Right atrium auricular region (tissue), 2 donors: ENCODE measurements at places on chromosomes 12 and 14. TPM values are rescaled to one million over a fixed set of nuclear protein-coding genes. Genes with fewer than 3 reads are reported as not detected.
A peak's percentile ranks its signal among the peaks of the same experiment; 100 is the strongest.

The SVOP gene
- 0.08 TPM for total RNA-seq

The PPP4R4 gene
- total RNA-seq: 0.22 TPM

- no peak overlapping the region for H3K4me3 ChIP-seq
- peak overlapping the region; percentile 97 for H3K27ac ChIP-seq
- H3K27me3 ChIP-seq: no peaks in the 10 kb centered on the region
- peaks cover 38% of the 10 kb centered on the region for H3K4me1 ChIP-seq
Observed at GRCh38 chr14:35407306-35407630, 2.7 kb upstream of the NFKBIA start.

DNA sequence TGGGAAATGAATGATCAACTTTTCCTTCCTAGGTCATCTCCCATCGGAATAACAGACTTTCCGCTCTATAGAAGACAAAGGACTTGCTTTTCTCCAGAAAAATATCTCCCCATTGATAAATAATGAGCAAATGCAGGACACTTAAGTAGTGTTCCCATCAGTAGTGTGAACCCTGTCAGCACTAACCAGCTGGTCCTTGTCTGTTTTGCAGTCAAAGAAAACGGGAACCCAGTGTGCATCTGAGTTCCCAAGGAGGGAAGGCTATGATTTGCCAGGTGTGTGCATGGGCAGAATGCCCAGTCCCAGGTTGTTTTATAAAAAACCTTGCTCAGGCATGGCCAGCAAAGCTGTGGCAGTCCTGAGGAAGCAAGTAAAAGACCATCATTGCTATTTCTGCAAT, 256.5 kb upstream of the HMGA2 start:
- no peaks in the 10 kb centered on the region for H3K36me3 ChIP-seq
- no peak overlapping the region for H3K27ac ChIP-seq
- no peaks in the 10 kb centered on the region for H3K4me1 ChIP-seq
- no peaks in the 10 kb centered on the region for H3K27me3 ChIP-seq

- no peaks in the 10 kb centered on the region for H3K4me1 ChIP-seq
- no peaks in the 10 kb centered on the region for H3K36me3 ChIP-seq
- DNase-seq: no peak
Observed at GRCh38 chr12:46933947-46934346, 108.2 kb upstream of the SLC38A4 start.

- DNase-seq: no peak
- no peaks in the 10 kb centered on the region for H3K4me1 ChIP-seq
- no peak overlapping the region for H3K27ac ChIP-seq
- H3K27me3 ChIP-seq: no peaks in the 10 kb centered on the region
- no peak overlapping the region for H3K4me3 ChIP-seq
- H3K36me3 ChIP-seq: peaks cover 13% of the 10 kb centered on the region
Observed at GRCh38 chr12:76836633-76837032, 42.2 kb downstream of the CSRP2 start.

GRCh38 chr12:6834254-6834653, 6.0 kb downstream of the P3H3 start:
- H3K27me3 ChIP-seq: no peaks in the 10 kb centered on the region
- H3K4me3 ChIP-seq: peak overlapping the region; percentile 41
- peak overlapping the region; percentile 65 for H3K27ac ChIP-seq
- no peak for DNase-seq
- H3K36me3 ChIP-seq: peaks cover 42% of the 10 kb centered on the region

GRCh38 chr14:103574707-103575285, 12.0 kb downstream of the COA8 start:
- H3K36me3 ChIP-seq: peaks cover 47% of the 10 kb centered on the region
- no peak overlapping the region for H3K4me3 ChIP-seq
- peaks cover 32% of the 10 kb centered on the region for H3K4me1 ChIP-seq
- DNase-seq: no peak

DNA sequence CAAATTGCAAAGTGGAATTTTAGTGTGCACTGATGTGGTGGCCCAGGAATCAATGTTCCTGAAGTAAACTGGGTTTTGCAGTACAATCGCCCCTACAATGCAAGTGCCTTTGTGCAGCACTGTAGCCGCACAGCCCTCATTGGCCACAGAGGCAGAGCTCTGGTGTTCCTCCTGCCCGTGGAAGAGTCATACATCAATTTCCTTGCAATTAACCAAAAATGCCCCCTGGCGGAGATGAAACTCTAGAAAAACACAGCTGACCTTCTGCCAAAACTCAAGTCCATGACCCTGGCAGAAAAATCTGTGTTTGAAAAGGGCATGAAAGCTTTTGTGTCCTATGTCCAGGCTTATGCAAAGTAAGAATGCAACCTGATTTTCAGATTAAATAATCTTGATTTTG, 117.9 kb upstream of the PRB2 start:
- no peak for DNase-seq
- no peaks in the 10 kb centered on the region for H3K36me3 ChIP-seq
- no peak overlapping the region for H3K4me3 ChIP-seq
- no peaks in the 10 kb centered on the region for H3K27me3 ChIP-seq
- no peak overlapping the region for H3K27ac ChIP-seq

DNA sequence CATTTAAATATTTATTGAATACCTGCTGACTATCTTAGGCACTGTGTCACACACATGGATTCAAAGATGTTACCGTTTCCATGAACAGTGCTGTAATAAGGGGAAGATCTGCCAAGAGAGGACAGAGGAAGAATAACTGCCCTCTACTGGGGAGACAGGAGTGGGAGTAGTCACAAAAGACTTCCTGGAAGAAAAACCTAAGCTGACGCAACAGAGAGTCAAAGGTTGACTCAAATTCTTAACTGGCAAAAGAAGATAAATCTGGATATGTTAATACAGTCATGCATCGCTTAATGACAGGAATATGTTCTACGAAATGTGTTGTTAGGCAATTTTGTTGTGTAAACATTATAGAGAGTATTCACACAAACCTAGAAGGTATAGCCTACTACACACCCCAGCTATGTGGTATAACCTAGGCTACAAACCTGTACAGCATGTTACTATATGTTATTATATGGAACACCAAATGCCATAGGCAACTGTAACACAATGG, 51.5 kb downstream of the DCAF5 start:
- DNase-seq: no peak
- H3K27ac ChIP-seq: no peak overlapping the region
- no peak overlapping the region for H3K4me3 ChIP-seq
- no peaks in the 10 kb centered on the region for H3K27me3 ChIP-seq

The SART3 gene
- total RNA-seq: 33.4 TPM

DNA sequence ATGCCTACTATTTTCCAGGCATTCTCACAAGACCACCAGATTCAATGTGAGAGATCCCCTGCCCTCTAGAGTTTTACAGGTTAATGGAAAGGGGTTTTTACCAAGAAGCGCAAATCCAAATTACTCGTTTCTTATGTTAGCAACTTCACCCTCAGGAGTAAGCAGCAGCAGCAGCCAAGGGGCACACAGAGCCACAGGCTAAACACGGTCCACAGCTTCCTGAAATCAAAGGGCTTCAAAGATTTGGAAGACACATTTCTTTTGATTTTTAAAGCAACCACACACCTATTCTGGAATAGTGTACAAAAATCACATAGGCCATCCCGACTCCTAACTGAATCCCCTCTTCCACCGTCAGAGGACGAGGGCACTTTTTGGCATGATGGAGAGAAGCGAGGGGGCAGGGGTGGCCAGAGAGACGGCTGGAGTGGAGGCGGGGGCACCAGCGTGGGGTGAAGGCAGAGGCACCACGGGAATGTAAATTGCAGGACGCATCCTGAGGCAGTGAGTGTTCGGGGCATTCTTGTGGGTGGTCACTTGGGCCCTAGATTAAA, 107.0 kb downstream of the ARF6 start:
- peak overlapping the region; percentile 83 for H3K27ac ChIP-seq
- no peaks in the 10 kb centered on the region for H3K36me3 ChIP-seq
- no peak for DNase-seq
- H3K27me3 ChIP-seq: no peaks in the 10 kb centered on the region
- H3K4me1 ChIP-seq: no peaks in the 10 kb centered on the region
- no peak overlapping the region for H3K4me3 ChIP-seq

- H3K27ac ChIP-seq: peak overlapping the region; percentile 48
- no peaks in the 10 kb centered on the region for H3K4me1 ChIP-seq
- DNase-seq: no peak
- no peak overlapping the region for H3K4me3 ChIP-seq
- H3K27me3 ChIP-seq: no peaks in the 10 kb centered on the region
Observed at GRCh38 chr14:69658664-69659261, 47.4 kb downstream of the SUSD6 start.

DNA sequence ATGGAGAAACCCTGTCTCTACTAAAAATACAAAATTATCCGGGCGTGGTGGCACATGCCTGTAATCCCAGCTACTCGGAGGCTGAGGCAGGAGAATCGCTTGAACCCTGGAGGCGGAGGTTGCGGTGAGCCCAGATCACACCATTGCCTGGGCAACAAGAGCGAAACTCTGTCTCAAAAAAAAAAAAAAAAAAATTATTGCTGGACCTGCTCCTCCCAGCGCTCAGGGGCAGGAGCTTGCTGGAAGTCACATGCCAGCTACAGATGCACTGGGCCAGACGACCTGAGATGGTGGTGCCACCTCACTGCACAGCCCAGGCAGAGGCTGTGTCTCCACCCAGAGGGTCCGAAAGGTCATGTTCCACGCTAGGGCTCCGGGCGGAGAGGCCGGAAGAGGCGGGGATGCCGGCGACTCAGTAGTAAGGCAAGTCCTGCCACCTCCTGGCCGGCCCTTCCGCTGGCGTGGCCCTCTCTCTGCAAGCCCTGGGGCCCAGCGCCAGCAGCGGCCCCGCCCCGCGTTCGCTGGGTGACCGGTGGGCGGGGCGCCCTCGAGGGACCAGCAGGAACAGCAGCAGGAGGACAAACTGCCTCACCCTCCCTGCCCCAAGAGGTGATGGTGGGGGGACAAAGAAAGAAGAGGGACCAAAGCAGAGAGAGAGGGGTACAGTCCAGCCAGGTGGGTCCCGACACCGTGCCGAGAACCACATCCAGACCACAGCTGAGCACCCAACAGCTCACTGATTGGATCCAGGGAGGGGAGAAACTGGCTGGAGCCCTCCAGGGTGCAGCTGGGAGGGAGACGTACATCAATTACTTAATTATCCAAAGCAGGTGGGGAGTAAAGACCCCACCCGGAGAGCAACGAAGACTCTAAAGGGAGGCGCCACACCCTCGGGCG, 3.6 kb upstream of the RHOF start:
- H3K4me1 ChIP-seq: no peaks in the 10 kb centered on the region
- H3K36me3 ChIP-seq: peaks cover 7% of the 10 kb centered on the region
- no peaks in the 10 kb centered on the region for H3K27me3 ChIP-seq
- peak overlapping the region; percentile 73 for H3K4me3 ChIP-seq

The ACSS3 gene
- total RNA-seq: 32.3 TPM

The ACSM4 gene
- not detected for total RNA-seq

DNA sequence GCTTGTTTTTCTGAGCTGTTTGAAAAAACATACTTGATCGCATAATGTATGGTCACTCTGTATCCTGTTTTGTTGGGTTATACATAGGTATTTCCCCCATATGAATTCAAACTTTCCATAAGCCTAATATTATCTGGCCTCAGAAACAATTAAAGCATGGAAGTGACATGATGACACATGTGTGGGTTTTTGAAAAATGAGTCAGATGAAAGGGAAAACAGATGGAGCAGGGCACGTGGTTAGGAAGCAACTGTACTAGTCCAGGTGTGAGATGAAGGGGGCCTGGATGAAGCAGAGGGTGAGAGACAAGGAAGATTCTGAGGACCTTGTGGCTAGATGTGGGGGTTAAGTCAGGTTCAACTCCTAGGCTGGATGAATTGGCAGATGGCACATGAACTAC, 92.7 kb upstream of the DNM1L start:
- peaks cover 20% of the 10 kb centered on the region for H3K36me3 ChIP-seq
- H3K4me3 ChIP-seq: no peak overlapping the region
- no peaks in the 10 kb centered on the region for H3K27me3 ChIP-seq
- no peak for DNase-seq
- H3K4me1 ChIP-seq: no peaks in the 10 kb centered on the region

DNA sequence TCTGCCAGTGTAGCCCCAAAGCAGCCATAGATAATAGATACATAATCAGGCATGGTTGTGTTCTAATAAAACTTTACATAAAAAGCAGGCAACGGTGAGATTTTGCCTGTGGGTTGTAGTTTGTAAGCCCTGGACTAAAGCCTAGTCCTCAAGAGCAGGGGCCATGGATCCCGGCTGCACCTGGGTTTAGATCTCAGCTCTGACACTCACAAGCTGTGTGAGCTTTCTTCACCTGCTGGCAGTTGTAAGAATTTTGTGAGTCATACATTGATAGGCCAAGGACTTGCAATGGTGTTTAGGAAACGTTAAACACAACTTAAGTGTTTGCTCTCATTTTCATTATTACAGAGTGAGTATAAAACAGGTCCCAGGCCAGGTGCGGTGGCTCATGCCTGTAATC, 395.8 kb upstream of the TBX3 start:
- H3K27ac ChIP-seq: no peak overlapping the region
- H3K27me3 ChIP-seq: no peaks in the 10 kb centered on the region
- H3K4me1 ChIP-seq: no peaks in the 10 kb centered on the region

DNA sequence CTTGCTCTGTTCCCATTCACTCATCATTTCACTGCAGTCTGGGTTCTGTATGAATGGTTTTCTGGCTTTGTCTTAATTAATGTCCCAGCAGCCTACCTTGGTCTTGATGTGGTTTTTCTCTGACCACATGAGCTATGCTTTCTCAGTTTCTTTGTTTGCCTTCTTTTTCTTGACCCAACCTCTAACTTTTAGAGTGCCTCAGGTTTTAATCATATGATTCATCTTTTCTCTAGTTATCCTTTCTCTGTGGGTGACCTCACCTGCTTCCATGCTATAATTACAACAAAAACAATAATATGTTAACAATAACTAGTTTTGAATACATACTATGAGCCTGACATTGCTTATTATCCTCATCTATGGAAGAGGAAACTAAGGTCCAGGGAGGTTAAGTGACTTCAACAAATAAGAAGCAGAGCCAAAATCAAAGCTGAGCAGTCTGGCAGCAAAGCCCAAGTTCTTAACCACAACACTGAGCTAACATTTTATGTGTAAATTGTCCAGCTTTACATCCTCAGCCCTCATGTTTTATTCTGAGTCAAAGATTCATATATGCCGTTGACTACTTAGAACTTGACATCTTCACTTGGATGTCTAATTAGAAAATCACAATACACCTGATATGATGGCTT, 4.7 kb upstream of the EPYC start:
- no peak overlapping the region for H3K4me3 ChIP-seq
- no peak overlapping the region for H3K27ac ChIP-seq
- no peaks in the 10 kb centered on the region for H3K4me1 ChIP-seq
- H3K27me3 ChIP-seq: no peaks in the 10 kb centered on the region
- H3K36me3 ChIP-seq: no peaks in the 10 kb centered on the region
- no peak for DNase-seq

DNA sequence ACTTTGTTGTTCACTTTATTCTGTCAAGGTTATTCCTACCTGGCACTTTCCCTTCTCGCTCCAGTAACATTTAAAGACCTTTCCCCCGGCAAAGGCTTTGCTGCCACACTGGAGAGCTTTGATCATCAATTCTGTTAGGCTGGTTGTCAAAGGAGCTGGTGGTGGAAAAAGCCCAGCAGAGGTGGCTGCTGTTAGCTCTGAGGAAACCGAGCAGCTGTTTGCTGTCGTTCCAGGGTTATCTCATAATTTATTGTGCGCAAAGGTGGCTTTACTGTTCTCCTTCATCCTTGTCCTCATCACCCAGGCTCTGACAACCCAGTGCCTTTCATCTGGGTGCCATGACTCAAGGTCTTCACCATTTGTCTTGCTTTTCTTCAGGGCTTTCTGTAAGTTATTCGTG, 38.2 kb upstream of the CRADD start:
- H3K36me3 ChIP-seq: no peaks in the 10 kb centered on the region
- no peak overlapping the region for H3K4me3 ChIP-seq
- no peaks in the 10 kb centered on the region for H3K27me3 ChIP-seq
- H3K27ac ChIP-seq: no peak overlapping the region

The PLBD2 gene
- 43.0 TPM for total RNA-seq
